ENCODE measurements at places on chromosomes 4 and X. TPM values are rescaled to one million over a fixed set of nuclear protein-coding genes. Genes with fewer than 3 reads are reported as not detected.

Gene NELFA
- 11.4 TPM for total RNA-seq

Gene TEX13D
- total RNA-seq, result not detected

Gene PSAPL1
- total RNA-seq, result not detected

Gene FAM149A
- total RNA-seq, result 3.3 TPM

Gene HSFX3
- 0.67 TPM for total RNA-seq

Gene PLCXD1
- total RNA-seq, result 3.0 TPM

Data from psoas muscle (tissue), 8 donors.